ENCODE measurements at places on chromosomes 13 and 19.
A peak's percentile ranks its signal among the peaks of the same experiment; 100 is the strongest.

- no peak for DNase-seq
Measured at GRCh38 chr13:44770951-44771350, 194.8 kb upstream of the TSC22D1 start.

- no peak for DNase-seq
Measured at GRCh38 chr19:518598-519231, 11.4 kb downstream of the TPGS1 start.

DNA sequence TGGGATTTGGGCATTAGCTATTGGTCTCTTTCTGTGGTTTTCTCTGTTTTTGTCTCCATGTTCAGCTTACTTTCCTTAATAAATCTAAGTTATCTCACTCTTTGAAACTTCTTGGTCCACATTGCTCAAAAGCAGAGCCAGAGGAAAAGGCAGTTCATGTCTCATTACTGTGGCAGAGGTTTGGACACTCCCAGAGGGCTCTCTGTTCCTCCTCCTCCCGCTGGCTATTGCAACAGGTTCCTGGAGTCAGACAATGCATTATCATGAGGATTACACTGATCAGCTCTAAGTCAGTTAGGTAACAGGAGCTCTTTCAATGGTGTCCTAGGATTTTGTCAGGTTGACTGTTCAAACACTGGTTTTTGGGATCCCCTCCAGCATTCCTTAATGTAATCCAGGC is 298.8 kb downstream of the NDFIP2 start:
- no peak for DNase-seq

DNA sequence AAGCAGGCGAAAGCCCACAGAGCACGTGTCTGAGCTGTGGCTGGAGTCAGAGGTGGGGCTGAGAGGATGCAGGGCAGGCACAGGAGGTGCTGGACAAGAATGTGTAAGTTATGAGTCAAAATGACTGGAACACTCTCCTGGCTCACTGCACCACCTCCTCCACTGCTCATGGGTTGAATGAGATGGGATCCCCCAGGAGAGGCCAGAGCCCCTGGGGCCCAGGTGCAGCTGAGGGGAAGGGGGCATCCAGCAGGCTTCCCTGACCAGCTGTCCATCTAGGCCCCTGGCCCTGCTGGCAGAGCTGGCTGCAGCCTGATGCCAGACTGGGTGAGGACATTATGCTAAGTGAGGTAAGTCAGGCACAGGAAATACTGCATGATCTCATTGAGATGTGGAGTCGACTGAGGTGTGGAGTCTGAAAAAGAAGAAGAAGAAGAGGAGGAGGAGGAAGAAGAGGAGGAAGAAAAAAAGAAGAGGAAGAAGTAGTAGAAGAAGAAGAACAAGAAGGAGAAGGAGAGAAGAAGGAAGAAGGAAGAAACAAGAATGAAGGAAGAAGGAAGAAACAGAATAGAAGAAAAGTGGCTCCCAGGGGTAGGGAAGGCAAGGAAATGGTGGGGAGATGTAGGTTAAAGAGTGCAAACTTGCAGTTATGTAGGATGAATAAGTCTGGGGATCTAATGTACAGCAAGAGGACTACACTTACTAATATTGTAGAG is 747.4 kb downstream of the UQCRFS1 start:
- DNase-seq = peak; percentile 4

GRCh38 chr13:73261739-73262216 is 203.0 kb downstream of the KLF5 start:
- no peak for DNase-seq
